ENCODE measurements at places on chromosomes 2 and 18.

DNA sequence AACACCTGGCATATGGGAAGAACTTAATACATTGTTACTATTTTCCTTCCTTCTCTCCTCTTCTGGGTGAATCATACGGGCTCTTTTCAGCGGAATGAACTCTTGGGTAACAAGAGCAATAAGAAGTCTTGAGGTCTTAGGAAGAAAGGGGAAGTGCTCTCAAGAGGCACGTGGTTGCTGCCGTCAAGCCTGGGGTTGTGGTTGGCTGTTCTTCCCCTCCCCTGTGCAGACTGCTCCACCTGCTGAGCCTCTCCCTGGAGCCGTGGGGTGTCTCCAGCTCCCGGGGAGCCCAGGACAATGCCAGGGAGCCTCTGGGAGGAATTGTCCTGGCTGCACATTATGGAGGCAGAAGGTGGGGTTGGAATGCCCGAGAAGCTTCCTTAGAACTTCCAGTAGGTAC is 19.4 kb downstream of the TOGARAM2 start:
- DNase-seq: no peak

DNA sequence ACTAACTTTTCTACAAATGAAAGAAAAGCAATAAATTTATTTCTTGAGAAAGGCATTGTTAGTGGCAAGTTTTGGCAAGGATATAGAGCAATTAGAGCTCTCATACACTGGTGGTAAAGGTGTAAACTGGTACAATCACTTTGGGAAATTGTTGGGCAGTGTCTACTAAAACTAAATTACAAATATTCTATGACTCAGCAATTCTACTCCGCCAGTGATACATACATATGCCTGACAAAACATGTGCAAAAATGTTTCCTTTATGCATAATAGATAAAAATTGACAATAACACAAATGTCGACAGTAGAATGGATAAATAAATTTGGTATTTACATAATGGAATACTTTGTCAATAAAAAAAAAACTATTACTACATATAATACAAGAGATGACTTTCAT is 96.3 kb upstream of the SATB2 start:
- no peak for DNase-seq

- DNase-seq: no peak
Measured at GRCh38 chr18:22455425-22456115, 37.9 kb upstream of the CTAGE1 start.

DNA sequence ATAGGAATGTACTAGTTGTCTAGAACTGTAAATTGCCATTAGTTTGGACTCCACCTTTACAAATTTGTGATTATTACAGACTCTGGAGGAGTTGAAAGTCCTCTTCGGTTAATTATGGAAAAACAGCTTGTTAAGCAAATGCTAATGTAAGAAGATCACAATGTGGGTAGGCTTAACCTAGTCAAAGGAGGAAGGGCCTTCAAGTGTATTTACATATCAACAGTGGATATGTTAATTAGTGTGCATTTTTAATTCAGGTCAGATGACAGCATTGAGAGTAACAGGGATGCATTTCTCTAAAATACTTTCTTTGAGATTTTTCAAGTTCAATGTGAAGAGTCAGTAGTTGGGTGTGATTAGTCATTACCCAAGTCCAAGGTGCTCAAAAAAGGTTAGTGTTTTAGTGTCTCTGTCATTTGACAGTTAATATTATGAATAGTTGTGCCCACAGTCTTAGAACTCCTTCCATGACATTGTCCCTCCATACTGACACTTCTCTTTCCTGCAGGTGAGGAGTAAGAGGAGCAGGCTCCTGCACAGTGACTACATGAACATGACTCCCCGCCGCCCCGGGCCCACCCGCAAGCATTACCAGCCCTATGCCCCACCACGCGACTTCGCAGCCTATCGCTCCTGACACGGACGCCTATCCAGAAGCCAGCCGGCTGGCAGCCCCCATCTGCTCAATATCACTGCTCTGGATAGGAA is 28.0 kb downstream of the CD28 start:
- peak; percentile 78 for DNase-seq

DNA sequence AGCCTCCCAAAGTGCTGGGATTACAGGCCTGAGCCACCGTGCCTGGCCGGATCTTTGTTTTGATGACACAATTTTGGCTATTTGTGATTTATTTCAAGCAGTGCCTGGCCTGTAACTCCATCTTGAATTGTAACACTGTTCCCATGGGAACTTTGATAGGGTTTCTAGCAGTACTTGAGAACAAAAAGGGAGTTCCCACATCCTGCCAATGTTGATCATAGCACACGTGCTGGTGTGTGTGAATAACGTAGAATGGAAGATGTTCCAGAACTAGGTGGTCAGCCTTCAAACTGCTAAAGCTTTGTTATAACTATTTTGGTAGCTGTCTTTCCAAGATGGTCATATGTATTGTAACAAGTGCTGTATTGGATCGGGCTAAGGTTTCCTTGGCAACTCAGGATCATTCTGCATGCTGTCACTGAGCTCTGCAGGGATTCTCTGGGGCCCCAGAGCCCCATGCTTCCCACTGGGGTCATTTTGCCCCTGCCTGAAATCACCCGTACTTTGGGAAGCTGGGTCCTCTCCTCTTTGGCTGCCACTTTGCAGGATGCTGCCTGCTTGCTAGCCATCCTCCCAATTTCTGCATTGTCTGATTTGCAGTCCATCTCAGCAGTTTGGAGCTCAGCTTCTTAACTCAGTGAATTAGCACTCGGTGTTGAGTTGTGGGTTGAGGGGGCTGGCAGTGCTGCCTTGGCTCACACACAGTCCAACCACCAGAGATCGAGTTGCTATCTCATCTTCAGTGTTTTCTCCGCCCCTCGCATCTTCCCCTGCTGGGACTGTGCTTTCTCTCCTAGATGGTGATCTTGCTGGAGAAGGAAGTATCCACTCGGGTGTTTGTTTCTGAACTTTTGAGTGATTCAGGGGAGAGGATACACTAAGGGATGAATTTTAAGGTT is 26.8 kb downstream of the SH3RF3 start:
- no peak for DNase-seq

DNA sequence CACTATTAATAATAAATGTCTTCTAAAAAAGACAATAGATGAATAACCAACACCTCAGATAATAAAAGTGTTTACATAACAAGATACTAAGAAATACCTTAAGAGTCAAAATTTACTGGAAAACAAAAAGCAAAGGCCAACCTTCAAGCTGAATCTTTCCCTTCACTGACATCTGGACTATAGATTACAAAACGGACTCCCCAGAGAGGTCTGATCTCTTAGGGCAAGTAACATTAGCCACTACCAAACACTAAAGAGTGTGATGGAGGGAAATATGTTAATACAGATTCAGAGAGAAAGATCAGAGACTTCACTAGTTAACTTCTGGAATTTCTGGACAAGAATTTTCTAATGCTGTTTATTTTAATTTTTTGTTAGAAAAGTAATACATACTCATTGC is 13.9 kb downstream of the CLASP1 start:
- no peak for DNase-seq

- no peak for DNase-seq
Measured at GRCh38 chr2:226561962-226562361, 237.7 kb downstream of the IRS1 start.

DNA sequence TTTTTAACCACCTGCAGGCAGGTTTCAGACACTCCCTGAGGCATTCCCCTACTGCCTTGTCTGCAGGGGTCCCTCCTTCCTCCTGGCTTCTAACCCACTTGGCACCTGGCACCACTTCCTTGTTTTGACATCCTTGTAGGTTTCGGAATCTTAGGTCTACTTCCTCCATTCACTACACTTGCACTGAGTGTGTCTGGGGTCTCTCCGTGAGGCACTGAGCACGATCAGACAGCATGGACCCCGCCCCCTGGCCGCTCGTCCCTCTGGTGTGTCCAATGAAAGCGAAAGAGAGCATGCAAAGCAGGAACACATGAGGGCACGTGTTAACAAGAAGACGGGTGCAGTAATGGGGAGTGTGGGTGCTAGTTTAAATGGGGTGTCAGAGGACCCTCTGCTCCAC is 63.8 kb downstream of the HAUS1 start:
- no peak for DNase-seq

- no peak for DNase-seq
Measured at GRCh38 chr18:68504441-68505177, 210.3 kb downstream of the TMX3 start.

- no peak for DNase-seq
Measured at GRCh38 chr2:43221124-43221762, 5.2 kb downstream of the ZFP36L2 start.
